NCI-H526 treated with DMSO at 0.1 percent for 48 hours (cell line): ENCODE measurements at places on chromosomes 2 and 18.

DNA sequence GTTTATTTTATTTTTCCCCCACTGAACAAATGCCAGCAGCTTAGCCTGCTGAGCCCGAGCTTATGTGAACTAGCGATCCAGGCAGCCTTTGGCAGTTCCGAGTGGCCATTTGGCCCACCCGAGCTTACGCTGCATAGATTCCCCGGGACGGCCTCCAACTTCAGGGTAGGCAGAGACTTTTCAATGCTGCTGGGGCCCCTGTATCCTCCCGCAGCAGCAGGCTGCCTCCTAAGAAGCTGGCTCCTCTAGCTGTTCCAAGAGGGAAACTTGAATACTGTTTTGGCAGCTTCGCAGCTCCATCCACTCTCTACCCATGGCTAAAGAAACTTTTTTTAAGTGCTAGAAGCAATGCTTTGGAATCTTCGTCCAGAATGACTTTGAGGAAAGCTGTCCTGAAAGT, 295.2 kb downstream of the SS18 start:
- no peak for DNase-seq

- DNase-seq = no peak
Observed at GRCh38 chr2:23712756-23713151, 214.2 kb downstream of the ATAD2B start.

DNA sequence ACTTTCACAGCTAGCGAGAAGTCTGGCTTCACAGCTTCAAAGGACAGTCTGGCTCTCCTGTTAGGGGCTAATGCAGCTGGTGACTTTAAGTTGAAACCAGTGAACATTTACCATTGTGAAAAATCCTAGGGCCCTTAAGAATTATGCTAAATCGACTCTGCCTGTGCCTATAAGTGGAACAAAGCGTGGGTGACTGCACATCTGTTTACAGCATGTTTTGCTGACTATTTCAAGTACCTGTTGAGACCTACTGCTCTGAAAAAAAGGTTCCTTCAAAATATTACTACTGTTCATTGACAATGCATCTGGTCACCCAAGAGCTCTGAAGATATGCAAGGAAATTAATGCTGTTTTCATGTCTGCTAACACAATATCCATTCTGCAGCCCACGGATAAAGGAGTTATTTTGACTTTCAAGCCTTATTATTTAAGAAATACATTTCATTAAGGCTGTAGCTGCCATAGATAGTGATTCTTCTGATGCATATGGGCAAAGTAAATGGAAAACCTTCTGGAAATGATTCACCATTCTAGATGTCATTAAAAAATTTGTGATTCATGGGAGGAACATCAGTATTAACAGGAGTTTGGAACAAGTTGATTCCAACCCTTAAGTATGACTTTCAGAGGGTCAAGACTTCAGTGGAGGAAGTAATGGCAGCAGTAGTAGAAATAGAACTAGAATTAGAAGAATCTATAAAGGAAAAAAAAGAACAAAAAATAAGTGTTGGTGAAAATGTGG, 48.9 kb downstream of the POLR1A start:
- no peak for DNase-seq

DNA sequence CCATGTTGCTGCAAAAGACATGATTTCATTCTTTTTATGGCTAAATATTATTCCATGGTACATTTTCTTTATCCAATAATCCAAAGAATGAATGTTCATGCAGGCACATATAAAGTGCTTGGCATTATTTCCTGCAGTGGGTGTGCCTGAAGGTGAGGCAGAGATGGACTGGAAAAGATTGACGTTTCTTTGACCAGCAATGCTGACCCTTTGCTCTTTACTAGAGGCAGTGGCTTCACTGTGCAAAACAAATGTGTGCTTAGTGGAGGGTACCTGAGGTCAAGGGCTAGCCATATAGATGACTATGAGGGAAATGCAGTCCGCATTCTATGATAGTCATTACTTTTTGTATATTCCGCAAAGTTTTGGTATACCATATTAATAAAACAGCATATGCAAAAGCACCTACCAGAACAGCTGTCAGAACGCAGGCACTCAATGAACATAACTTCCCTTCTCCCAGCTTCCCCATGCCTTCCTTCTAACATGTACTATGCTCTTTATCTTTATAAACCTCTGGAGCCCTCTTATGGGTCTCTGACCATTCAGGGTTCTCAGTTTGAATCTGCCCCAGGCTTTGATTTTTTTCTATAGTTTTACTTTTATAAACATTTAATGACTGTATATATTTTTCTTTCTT, 32.6 kb upstream of the CPS1 start:
- DNase-seq = no peak

- DNase-seq = no peak
Observed at GRCh38 chr2:111169268-111169667, 48.6 kb downstream of the BCL2L11 start.

- DNase-seq = no peak
Observed at GRCh38 chr2:74537140-74537539, 7.4 kb downstream of the HTRA2 start.

DNA sequence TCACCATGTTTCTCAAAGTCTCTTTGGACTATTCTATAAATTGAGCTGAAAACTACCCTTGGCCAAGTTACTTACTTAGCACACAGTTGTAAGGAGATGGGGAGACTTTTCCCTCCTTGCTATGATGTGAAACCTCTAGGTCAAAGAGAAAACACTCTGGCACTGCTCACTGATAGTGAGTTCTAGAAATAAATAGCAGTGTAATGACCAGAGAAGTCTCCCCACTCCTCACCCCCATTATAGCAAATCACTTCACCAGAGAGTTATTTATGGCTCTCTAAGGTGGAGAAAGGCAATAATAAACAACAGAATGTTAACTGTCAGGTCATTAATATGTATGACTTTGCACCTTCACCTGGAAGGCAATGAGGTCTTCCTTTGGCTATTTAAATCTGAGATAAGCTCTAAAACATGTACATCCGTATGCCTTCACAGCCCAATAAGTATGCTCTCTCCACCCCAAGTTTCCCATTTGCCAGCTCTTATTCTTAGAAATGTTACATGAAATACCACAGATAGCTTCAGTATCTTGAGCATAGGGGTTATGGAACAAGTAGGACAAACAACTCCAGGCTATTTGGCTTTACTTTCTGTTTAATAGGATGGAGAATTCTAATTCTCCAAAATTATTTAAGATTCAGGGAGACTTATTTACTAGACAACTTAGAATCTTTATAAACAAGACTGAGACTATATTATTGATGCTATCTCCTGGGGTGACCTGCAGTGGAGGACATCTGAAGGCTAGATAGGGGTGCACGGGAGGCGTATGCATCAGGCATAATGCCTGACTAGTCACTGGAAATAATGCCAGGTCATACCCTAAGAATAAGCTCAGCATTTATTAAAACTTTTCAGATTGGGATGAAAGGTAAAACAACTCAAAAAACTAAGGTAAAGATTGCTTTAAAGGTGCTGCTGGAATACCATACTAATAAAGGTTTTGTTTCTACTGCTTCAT, 65.3 kb upstream of the DTNB start:
- no peak for DNase-seq

- DNase-seq = no peak
Observed at GRCh38 chr2:24616616-24617015, 125.6 kb downstream of the NCOA1 start.

GRCh38 chr2:208315081-208315788, 49.2 kb downstream of the PIKFYVE start:
- DNase-seq = no peak

- no peak for DNase-seq
Observed at GRCh38 chr2:151840216-151841046, 12.2 kb upstream of the ARL5A start.

GRCh38 chr2:45595721-45596435, 15.2 kb downstream of the SRBD1 start:
- no peak for DNase-seq

DNA sequence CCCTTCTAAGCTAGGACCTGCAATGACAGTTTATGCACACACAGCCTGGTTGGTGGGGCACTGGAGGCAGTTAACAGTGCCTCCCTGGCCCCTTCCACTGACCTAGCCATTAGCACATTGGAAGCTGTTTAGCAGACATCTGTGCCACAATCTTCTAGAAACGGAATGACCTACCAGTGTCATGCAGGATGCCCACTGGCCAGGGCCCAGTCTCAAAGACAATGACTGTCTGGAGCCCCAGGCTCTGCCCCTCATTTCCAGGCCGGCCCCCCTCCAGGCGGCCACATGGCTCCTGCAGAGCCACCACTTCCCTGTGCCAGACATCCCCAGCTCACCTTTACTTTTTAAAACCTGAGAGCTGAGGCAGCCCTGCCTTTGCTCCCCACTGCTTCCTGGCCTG, 123.5 kb upstream of the CAPN13 start:
- no peak for DNase-seq
